ENCODE measurements at places on chromosomes 7 and 10. TPM values are rescaled to one million over a fixed set of nuclear protein-coding genes. Genes with fewer than 3 reads are reported as not detected.

PTF1A gene
- not detected for total RNA-seq

DRGX gene
- total RNA-seq: not detected

HOXA9 gene
- total RNA-seq: not detected

AGMO gene
- 0.85 TPM for total RNA-seq

PROSER2 gene
- 6.2 TPM for total RNA-seq

NOBOX gene
- not detected for total RNA-seq

DNA sequence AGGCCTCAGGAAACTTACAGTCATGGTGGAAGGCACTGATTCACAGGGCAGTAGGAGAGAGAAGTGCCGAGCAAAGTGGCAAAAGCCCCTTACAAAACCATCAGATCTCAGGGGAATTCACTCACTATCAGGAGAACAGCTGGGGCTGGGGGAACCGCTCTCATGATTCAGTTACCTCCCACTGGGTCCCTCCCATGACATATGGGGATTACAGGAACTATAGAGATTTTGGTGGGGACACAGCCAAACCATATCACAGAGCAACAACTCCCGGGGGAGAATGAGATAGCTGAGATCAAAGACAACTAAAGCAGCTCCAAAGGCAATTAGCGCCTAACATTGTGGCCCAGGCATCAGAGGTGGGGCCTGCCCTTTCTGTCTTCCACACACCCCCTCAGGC lies 85.4 kb upstream of the VOPP1 start:
- no peaks in the 10 kb centered on the region for H3K4me1 ChIP-seq
- H3K27ac ChIP-seq: no peak overlapping the region
- H3K36me3 ChIP-seq: no peaks in the 10 kb centered on the region
- DNase-seq: no peak

GRCh38 chr7:99379043-99379577 lies 4.6 kb downstream of the ARPC1B start:
- no peaks in the 10 kb centered on the region for H3K27me3 ChIP-seq
- H3K36me3 ChIP-seq: peaks cover 3% of the 10 kb centered on the region
- H3K27ac ChIP-seq: peak overlapping the region; percentile 85
- peak; percentile 55 for DNase-seq

DNA sequence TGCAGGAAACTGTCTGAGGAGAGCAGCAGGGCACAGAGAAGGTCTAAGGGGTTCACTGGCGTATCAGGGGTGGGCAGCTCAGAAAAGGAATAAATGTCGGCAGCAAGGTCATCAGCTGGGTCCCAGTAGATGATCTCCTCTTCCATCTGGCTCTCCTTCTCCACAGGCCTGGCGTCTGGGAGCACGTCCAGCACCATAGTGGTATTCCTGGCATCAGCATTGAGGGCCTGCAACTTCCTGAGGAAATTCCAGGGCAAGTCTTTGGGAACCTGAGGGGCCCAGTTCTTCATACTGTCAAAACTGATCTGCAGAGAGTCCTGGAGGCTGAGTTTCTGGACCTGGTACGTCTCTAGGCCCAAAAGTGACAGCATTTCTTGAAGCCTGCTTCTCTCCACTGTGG lies 9.6 kb upstream of the MRPS24 start:
- DNase-seq: no peak
- H3K36me3 ChIP-seq: peaks cover 37% of the 10 kb centered on the region
- H3K4me1 ChIP-seq: peaks cover 13% of the 10 kb centered on the region
- no peaks in the 10 kb centered on the region for H3K27me3 ChIP-seq

GRCh38 chr7:130441408-130441869 lies 623 bp upstream of the CEP41 start:
- peak overlapping the region; percentile 70 for H3K27ac ChIP-seq
- H3K27me3 ChIP-seq: no peaks in the 10 kb centered on the region
- H3K4me1 ChIP-seq: peaks cover 7% of the 10 kb centered on the region
- H3K4me3 ChIP-seq: peak overlapping the region; percentile 95
- DNase-seq: no peak

- no peaks in the 10 kb centered on the region for H3K27me3 ChIP-seq
- no peaks in the 10 kb centered on the region for H3K36me3 ChIP-seq
- DNase-seq: no peak
- H3K27ac ChIP-seq: no peak overlapping the region
- no peak overlapping the region for H3K4me3 ChIP-seq
Observed at GRCh38 chr10:23314835-23315239, 29.8 kb downstream of the C10orf67 start.

DNA sequence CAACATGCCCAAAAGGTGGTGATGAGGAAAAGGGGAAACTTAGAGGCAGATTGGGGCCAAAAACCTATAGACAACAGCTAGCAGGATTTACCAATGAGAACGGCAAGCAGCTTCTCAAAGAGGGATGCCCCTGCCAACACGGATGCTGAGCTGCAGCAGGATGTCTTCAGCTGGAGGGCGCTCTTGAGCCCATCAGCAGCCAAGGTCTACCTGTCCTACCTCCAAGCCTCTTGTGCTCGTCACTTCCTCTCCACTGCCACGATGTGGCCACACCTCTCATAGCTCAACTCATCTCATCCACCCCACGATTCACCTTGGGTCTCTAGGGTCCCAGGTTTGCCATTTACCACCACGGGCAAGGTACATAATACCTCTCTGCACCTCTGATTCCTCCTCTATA lies 36.5 kb downstream of the DLG5 start:
- H3K36me3 ChIP-seq: no peaks in the 10 kb centered on the region
- peaks cover 67% of the 10 kb centered on the region for H3K4me1 ChIP-seq
- H3K4me3 ChIP-seq: no peak overlapping the region
- H3K27ac ChIP-seq: no peak overlapping the region
- DNase-seq: no peak

- H3K4me3 ChIP-seq: no peak overlapping the region
- H3K27ac ChIP-seq: no peak overlapping the region
- H3K4me1 ChIP-seq: no peaks in the 10 kb centered on the region
- no peaks in the 10 kb centered on the region for H3K36me3 ChIP-seq
Observed at GRCh38 chr10:128812000-128812399, 655.0 kb upstream of the MGMT start.

GRCh38 chr10:87661861-87662785 lies 2.4 kb downstream of the PAPSS2 start:
- DNase-seq: no peak
- no peaks in the 10 kb centered on the region for H3K4me1 ChIP-seq
- H3K4me3 ChIP-seq: no peak overlapping the region
- H3K27ac ChIP-seq: no peak overlapping the region

DNA sequence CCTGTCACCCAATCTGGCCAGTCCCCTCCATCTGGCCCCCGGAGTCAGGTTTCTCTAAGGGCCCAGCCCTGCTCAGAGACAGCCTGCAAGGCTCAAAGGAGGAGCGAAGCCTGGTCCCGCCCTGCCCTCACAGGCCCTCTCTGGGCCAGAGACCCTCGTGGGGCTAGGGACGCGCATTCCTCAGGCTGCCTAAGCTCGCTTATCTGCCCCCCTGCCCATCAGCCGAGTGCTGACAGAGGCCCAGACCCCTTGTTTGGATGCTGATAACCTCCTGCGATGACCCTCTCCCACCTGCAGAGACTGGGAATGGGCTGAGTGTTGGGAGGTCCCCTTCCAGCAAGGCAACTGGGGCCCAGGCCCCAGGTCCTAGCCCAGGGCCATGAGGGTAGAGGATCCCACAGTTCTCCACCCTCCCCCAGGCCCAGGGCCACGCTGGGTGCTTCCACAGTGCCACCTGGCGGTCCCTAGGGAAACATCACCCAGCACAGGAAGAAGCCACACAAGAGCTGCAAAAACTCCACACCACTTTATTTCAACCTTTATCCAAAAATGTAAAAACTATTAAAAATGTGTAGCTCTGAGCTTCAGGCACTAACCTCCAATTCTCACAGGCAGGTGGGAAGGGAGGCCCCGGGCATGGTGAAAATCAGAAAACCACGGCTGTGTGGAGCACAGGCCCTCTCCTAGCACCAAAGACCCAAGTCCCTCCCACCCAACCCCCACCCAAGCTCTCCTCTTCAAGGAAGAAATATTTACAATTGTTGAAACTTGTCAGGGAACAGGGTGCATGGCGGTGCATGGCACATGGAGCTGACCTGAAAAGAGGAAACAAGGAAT lies 2.2 kb downstream of the NPM3 start:
- no peaks in the 10 kb centered on the region for H3K27me3 ChIP-seq
- H3K4me1 ChIP-seq: peaks cover 14% of the 10 kb centered on the region
- no peak overlapping the region for H3K27ac ChIP-seq
- no peak for DNase-seq

GRCh38 chr10:71033396-71033980 lies 145.1 kb upstream of the PCBD1 start:
- H3K36me3 ChIP-seq: no peaks in the 10 kb centered on the region
- DNase-seq: no peak
- no peak overlapping the region for H3K27ac ChIP-seq
- H3K27me3 ChIP-seq: no peaks in the 10 kb centered on the region

DNA sequence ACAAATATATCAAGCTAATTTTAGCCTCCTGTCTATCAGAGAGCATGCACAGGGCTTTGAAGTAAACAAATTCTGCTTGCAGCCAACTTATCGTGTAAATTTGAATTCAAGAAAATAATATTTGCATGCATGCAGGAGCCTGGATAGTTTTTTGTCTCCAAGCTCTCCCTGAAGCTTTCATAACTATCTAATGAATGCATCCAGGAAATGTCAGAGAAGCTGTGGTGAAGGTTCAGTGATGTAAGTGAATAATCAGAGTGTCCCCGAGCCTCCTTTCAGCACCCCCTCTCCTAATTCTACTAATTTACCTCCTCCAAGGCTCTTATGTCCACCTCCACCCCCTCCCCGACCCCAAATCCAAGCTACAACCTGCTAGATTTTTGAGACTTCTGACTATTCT lies 172.0 kb upstream of the ZNF32 start:
- peak overlapping the region; percentile 96 for H3K27ac ChIP-seq
- no peaks in the 10 kb centered on the region for H3K27me3 ChIP-seq

DNA sequence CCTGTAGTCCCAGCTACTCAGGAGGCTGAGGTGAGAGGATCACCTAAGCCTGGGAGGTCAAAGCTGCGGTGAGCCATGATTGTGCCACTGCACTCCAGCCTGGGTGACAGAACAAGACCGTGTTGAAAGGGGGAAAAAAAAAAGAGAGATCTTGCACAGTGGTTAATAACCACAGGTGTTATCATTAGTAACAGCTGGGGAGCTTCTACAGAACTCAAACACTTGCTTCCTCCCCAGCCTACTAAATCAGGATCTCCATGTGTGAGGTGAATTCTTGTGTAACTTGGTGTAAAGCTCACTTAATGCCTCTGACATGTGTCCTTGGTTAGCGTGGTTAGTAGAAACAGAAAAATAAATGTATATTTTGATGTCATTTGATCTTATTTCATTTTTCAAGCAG lies 43.9 kb upstream of the BMS1 start:
- no peaks in the 10 kb centered on the region for H3K36me3 ChIP-seq
- no peaks in the 10 kb centered on the region for H3K27me3 ChIP-seq
- no peak for DNase-seq
- no peaks in the 10 kb centered on the region for H3K4me1 ChIP-seq
- no peak overlapping the region for H3K4me3 ChIP-seq

GRCh38 chr7:47419471-47419870 lies 162.4 kb downstream of the TNS3 start:
- H3K27me3 ChIP-seq: no peaks in the 10 kb centered on the region
- DNase-seq: no peak

DNA sequence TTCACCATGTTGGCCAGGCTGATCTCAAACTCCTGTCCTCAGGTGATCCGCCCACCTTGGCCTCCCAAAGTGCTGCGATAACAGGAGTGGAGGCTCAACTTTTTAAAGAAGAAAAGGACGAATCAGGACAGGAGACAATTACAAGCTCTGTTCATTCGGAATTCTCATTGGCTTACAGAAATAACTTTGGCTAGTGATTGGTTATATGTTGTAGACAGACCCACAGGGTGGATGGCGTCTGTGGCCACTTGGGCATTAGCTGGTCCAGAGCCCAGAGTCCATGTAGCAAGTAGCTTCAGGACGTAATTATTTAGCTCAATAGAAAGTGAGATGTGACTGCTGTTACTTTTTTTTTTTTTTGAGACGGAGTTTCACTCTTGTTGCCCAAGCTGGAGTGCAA lies 160.5 kb upstream of the TNRC18 start:
- H3K27me3 ChIP-seq: no peaks in the 10 kb centered on the region
- H3K4me3 ChIP-seq: no peak overlapping the region
- H3K4me1 ChIP-seq: no peaks in the 10 kb centered on the region
- H3K27ac ChIP-seq: no peak overlapping the region
- no peaks in the 10 kb centered on the region for H3K36me3 ChIP-seq

- H3K36me3 ChIP-seq: no peaks in the 10 kb centered on the region
- H3K27me3 ChIP-seq: no peaks in the 10 kb centered on the region
Observed at GRCh38 chr10:88538048-88538447, 45.1 kb downstream of the RNLS start.

DNA sequence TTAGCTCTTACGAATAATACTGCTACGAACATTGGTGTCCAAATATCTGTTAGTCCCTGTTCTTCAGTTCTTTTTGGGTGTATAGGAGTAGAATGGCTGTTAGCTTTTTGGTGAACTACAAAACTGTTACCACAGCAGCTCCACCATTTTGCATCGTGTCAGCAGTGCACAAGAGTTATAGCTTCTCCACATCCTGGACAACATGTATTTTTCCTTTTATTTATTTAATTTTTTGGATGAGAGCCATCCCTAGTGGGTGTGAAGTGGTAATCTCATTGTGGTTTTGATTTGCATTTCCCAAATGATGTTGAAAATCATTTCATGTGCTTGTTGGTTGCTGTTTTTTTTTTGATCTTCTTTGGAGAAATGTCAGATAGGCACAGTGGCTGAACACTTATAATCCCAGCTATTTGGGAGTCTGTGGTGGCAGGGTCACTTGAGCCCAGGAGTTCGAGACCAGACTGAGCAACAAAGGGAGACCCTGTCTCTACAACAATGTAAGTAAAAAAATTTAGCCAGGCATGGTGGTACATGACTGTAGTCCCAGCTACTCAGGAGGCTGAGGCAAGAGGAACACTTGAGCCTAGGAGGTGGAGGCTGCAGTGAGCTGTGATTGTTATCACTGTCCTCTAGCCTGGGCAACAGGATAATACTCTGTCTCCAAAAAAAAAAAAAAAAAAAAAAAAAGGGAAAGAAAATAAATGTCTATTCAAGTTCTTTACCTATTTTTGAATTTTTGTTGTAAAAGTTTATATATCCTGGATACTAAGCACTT lies 31.7 kb downstream of the TRIM24 start:
- no peak overlapping the region for H3K27ac ChIP-seq
- no peaks in the 10 kb centered on the region for H3K36me3 ChIP-seq
- no peak overlapping the region for H3K4me3 ChIP-seq
- H3K27me3 ChIP-seq: no peaks in the 10 kb centered on the region
- DNase-seq: no peak
- H3K4me1 ChIP-seq: no peaks in the 10 kb centered on the region

GRCh38 chr10:63611078-63611477 lies 89.9 kb downstream of the REEP3 start:
- no peak for DNase-seq
- no peak overlapping the region for H3K27ac ChIP-seq
- H3K36me3 ChIP-seq: peaks cover 3% of the 10 kb centered on the region
- H3K27me3 ChIP-seq: no peaks in the 10 kb centered on the region
- peaks cover 11% of the 10 kb centered on the region for H3K4me1 ChIP-seq

DNA sequence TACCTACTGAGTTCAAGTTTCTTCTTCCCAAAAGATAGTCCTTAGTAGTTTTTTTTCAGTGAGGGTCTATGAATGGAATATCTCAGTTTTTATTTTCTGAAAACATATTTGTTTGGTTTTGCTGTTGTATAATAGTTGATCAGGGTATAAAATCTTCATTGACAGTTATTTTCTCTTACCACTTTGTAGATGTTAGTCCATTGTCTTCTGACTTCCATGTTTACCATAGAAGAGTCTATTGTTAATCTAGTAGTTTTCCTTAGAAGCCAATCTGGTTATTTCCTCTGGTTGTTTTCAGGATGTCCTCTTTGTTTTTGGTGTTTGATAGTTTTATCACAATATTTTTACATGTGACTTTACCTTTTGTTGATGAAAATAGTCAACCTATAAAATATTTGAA lies 5.5 kb upstream of the ZNF777 start:
- H3K36me3 ChIP-seq: no peaks in the 10 kb centered on the region
- no peak overlapping the region for H3K4me3 ChIP-seq
- DNase-seq: no peak
- no peaks in the 10 kb centered on the region for H3K27me3 ChIP-seq

All from thoracic aorta (tissue), 2 donors.